Esophagus muscularis mucosa (tissue), 4 donors: ENCODE measurements at places on chromosomes 1 and 21. TPM values are rescaled to one million over a fixed set of nuclear protein-coding genes. Genes with fewer than 3 reads are reported as not detected.

S100A2 gene
- total RNA-seq, result not detected

SPRR2F gene
- not detected for total RNA-seq

OXCT2 gene
- 1.4 TPM for total RNA-seq

IL10 gene
- 5.1 TPM for total RNA-seq

SEC22B gene
- 20.7 TPM for total RNA-seq

FHL3 gene
- 76.9 TPM for total RNA-seq

SYT14 gene
- 0.17 TPM for total RNA-seq

UBL4B gene
- total RNA-seq, result not detected

TEDDM1 gene
- not detected for total RNA-seq
